ENCODE measurements at places on chromosomes 11 and 22. TPM values are rescaled to one million over a fixed set of nuclear protein-coding genes. Genes with fewer than 3 reads are reported as not detected.

Gene SYCE3
- 1.9 TPM for total RNA-seq

Gene OR5AS1
- not detected for total RNA-seq

Gene OSBP
- total RNA-seq = 39.6 TPM

- no peaks in the 10 kb centered on the region for H3K4me1 ChIP-seq
- no peak for DNase-seq
- H3K4me3 ChIP-seq = no peak overlapping the region
- H3K27ac ChIP-seq = no peak overlapping the region
- H3K27me3 ChIP-seq = no peaks in the 10 kb centered on the region
Observed at GRCh38 chr22:23547818-23548500, 32.1 kb downstream of the IGLL1 start.

DNA sequence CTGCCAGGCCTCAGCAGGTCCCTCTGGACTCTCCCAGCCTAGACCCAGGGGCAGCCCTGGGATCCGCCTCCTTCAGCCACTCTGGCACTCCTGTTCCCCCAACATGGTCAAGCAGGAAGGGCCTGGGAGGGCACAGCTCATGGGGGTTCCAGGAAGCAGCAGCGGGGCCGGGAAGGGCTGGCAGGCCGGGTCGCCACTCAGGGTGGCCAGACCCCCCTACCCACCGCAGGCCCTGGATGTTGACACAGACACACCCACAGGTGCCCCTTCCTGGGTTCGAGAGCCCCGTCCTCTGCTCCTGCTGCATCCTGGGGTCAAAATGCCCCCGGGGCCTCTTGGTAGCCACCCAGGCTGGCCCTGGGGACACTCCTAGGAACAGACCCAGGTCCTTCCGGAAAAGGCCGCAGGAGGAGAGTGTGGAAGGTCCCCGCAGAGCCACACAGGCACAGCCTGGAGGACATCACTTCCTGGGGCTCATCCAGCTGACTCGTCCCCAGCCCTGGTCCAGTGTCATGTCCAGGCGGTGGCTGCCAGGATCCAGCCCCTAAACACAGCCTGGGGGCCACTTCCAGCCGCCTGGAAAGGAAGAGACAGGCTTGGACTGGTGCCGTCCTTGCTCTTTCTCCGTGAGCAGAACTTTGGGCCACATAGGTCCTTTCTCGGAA is 6.8 kb upstream of the PIM3 start:
- H3K36me3 ChIP-seq = no peaks in the 10 kb centered on the region
- H3K27ac ChIP-seq = no peak overlapping the region
- H3K4me1 ChIP-seq = peaks cover 1% of the 10 kb centered on the region
- H3K27me3 ChIP-seq = no peaks in the 10 kb centered on the region
- no peak for DNase-seq

DNA sequence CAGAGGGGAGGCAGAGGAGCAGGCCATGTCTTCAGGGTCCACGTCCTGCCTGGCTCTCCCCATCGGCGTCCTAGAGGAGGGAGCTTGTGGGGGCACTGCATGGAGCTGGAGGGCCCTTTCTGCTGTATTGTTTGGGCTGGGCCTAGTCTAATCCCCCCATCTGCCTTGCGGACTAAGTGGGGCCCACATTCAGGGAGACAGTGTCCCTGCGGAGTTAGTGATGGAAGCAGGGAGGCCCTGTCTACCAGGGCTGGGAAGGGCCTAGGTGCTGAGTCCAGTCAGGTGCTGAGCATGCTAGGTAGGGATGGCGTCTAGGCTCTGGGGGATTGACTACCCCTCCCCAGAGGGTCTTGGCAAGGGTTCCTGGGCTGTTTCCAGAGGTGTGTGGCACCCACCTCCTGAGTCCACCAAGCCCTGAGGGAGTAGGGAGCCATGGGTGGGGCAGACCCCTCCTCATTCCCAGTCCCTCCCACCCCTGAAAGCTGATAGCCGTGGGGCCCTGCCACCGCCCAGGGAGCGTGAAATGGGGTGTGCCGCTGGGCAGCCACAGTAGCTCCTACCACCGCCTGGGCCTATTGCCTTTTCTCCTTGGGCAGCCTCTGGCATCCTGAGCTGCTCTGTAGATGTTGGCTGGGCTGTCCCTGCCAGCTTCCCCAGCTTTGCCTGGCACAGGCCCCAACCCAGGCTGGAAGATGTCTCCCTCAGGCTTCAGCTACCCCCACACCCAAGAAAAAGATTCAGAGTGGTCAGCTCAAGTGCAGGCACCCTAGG is 1.9 kb upstream of the POLD4 start:
- H3K27me3 ChIP-seq = no peaks in the 10 kb centered on the region
- H3K36me3 ChIP-seq = no peaks in the 10 kb centered on the region
- H3K27ac ChIP-seq = peak overlapping the region; percentile 61
- no peak for DNase-seq
